ENCODE measurements at places on chromosomes 5 and 9.

DNA sequence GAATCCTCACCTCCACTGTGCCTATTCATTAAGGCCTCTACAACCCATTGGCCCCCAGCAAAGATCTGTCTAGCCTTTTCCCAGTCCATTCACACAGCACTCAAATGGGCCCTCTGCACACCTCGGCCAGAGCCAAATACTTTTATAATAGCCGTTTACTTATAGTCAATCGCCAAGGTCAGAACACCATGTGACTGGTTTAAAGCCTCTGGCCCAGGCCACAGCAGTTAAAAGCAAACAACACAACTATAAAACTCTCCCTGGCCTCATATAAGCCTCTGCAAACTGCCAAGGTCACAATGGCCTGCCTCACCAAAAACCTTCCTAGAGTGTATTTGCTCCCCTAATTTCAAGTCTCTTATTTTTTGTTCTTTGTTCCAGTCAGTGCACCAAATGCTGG lies 562.6 kb downstream of the CAAP1 start:
- no peak for DNase-seq

DNA sequence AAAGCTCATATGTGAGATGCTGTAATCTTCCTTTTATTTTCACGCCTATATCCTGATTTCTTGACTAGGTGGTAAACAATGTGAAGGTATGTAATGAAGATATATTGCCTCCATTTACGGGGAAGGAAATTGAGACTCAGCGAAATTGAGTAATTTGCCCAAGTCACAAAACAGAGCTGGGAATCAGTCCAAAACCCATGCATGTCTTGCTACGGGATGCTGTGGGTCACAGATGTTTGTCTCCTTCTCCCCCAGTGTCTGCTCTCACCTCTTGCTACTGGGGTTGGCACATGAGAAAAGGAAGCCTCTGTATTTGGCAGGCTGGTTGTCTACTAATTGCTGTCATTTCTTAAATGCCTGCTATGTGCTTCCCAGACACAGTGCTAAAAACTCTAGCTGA lies 53.7 kb upstream of the TEX48 start:
- no peak for DNase-seq

- DNase-seq: no peak
Measured at GRCh38 chr5:28014779-28015178, 976.4 kb upstream of the CDH9 start.

DNA sequence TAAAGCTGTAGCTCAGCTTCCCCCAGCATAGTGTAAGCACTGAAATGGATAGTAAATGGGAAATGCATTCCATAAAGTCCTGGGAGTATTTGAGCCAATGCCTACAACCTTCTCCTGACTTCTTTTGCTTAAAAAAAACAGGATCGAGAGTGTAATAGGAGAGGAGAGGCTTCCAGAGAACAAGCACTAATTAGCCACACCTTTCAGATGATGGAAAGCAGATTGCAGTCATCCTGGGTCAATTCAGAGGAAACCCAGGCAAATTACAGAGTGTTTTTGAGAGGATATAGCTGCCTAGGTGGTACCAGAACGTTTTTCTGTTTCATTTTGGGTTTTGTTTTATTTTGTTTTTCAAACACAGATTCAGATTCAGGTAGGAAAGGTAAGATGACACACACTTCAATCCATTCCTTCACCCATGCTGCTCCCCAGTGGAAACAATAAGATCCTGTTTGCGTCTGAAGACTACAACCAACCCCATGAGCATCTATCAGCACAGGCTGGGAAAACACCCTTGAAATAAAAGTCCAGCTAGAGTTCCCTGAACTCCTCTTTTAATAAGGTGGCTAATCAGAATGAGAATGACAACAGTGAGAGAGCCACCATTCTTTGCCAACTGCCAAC lies 95.6 kb downstream of the RFK start:
- no peak for DNase-seq

DNA sequence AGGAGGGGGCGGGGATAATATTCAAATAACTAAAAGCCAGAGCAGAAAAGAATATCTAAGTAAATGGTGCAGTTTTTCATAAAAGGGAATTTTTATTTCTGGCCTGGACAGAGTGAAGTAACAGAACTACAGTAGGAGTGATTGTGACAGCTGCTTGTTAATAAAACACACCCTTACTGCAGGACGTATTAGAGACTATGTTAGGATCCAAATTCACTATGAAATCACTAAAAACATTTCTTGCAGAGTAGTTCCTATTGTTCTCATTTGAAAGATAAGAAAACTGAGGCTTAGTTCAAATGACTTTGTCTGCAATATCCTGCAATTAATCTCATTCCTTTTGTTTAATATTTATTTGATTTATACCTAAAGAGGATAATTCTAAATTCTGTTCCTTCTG lies 39.5 kb downstream of the FAM174A start:
- no peak for DNase-seq

- no peak for DNase-seq
Measured at GRCh38 chr5:125476901-125477585, 730.6 kb upstream of the ZNF608 start.

- no peak for DNase-seq
Measured at GRCh38 chr9:110623462-110624025, 44.0 kb upstream of the SVEP1 start.

DNA sequence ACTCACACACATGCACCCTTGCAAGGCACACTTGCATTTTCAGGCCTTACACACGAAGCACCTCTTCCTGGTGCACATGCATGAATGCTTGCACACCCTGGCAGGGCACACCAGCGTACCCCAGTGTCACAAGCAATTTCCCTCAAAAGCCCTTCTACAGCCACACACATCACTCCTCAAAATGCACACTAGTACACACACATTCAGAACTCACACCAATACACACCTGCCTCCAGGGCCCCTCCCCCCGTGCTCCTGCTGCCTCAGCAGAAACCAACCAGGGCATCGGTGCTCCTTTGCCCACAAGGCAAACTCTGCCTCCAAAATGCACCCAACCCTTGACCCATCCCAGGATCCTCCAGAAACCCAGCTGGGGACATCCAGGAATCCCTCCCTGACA lies 1.2 kb downstream of the CAMK2A start:
- DNase-seq: no peak

- no peak for DNase-seq
Measured at GRCh38 chr9:133714606-133715294, 23.4 kb downstream of the SARDH start.

DNA sequence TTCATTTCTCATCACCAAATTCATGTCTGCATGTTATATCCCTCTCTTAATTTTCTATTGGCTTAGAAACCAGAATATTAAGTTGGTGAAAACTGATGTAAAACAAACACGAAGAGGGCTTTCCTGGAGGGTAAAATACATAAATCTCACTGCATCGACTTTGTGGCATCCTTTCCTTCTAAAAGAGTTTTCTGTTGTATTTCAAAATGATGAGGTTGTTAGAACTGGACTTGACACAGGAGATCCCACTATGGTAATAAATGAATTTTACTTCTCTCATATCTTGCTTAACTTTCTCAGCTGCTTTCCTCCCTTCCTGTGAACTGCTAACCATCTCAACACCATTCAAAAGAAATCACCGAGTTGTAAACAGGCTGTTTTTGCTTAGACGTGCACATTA lies 162.0 kb upstream of the TRPC7 start:
- DNase-seq: no peak

- DNase-seq: no peak
Measured at GRCh38 chr9:2638871-2639673, 17.5 kb downstream of the VLDLR start.

- no peak for DNase-seq
Measured at GRCh38 chr5:149765932-149766331, 35.8 kb downstream of the PPARGC1B start.

- no peak for DNase-seq
Measured at GRCh38 chr5:122703203-122703602, 71.7 kb upstream of the SNX2 start.

- no peak for DNase-seq
Measured at GRCh38 chr5:39102684-39103155, 28.5 kb upstream of the RICTOR start.

- no peak for DNase-seq
Measured at GRCh38 chr5:137205231-137206027, 293.7 kb downstream of the SPOCK1 start.

DNA sequence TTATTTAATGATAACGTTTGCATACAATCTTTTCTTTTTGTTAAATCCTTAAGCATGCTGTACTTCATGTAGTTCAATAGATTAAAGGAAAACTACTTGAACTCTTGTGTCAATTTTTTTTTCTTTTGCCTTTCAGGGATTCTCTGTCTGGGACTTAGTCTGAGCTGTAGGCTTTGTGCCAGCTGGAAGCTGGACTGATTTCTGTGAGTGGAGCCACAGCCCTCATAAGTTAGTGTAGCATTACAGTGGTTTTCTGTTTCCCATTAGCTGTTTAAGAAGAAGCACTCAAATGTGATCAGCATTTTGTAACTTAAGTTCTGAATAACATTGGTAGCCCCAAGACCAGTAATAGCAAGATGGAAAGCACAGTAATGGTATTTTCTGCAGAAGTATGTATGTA lies 330.6 kb upstream of the MEF2C start:
- no peak for DNase-seq

Measured in effector CD8-positive, alpha-beta T cell (primary cell).